ENCODE measurements at places on chromosomes 4 and X.
A peak's percentile ranks its signal among the peaks of the same experiment; 100 is the strongest.

DNA sequence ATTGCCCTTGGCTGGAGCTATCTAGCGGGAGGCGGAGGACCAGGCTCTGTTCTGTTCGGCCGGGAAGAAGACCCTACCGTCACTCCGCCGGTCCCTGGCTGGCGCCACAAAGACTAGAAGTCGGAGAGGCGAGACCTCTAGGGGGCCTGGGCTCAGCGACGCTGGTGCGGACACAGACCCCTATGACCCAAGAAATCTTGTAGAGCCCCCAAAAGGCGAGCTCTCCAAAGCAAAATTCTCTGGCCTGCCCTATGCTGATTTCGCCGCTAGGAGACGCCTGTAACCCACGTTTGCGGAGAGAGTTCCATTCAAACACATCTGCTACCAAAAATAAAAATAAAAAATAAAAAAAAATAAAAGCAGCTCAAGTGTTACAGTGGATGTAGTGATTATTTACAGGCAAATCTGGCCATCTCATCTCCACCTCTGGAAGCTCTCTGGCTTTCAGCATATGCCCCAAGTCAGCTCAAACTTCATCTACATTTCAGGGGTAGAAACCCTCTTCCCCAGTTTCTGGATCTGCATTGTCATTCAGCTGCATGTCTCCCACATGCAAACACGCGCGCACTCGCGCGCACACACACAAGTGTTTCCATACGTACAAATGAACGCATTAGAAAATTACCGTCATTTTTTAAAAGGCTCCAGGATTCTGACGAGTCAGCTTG is 2.4 kb upstream of the PCDH10 start:
- no peak for DNase-seq

GRCh38 chr4:113840861-113841260 is 79.3 kb upstream of the CAMK2D start:
- DNase-seq, result no peak

GRCh38 chr4:158965226-158965625 is 137.7 kb upstream of the RAPGEF2 start:
- no peak for DNase-seq

DNA sequence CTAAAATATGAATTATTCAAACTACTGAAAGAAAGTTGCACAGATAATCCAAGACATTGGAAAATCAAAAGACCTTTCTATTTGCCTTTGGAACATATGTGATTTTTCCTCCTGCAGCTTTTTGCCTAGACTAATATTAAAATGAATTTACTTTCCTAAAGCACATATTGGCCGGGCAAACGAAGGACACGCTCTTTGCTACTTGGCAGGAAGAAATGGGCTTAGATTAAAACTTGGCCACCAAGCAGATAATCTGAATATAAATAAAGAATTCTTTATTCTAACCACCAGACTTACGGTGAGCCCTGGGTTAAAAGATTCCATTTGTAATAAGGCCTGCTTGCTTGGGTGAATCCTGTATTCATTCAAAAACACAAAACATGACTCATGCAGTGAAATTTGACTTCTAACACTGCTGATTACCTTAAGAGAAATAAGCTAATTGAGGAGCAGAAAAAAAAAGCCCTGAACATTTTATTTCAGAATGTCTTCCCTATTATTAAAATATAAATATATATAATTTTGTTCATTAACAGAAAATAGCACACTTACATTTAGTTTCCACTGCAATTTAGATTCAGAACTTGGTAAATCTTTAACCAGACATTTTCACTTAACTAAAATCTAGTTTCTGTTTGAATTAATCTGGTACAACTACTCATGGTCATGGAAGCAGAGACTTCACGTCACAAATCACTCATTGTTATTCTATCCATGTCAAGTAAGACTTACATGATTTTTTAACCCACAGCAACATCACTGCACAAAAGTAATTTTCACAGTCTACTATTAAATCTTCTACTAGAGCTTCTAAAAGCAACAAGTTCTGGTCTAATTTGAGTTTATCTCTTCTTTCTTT is 116.1 kb upstream of the PLAC1 start:
- DNase-seq, result no peak

- no peak for DNase-seq
These were observed 6.3 kb downstream of the CYTL1 start for GRCh38 chr4:5012958-5013357.

- DNase-seq, result no peak
These were observed 11.7 kb downstream of the PROM1 start for GRCh38 chr4:16072168-16072567.

GRCh38 chrX:82384401-82384800 is 1123.7 kb upstream of the POU3F4 start:
- DNase-seq, result no peak

DNA sequence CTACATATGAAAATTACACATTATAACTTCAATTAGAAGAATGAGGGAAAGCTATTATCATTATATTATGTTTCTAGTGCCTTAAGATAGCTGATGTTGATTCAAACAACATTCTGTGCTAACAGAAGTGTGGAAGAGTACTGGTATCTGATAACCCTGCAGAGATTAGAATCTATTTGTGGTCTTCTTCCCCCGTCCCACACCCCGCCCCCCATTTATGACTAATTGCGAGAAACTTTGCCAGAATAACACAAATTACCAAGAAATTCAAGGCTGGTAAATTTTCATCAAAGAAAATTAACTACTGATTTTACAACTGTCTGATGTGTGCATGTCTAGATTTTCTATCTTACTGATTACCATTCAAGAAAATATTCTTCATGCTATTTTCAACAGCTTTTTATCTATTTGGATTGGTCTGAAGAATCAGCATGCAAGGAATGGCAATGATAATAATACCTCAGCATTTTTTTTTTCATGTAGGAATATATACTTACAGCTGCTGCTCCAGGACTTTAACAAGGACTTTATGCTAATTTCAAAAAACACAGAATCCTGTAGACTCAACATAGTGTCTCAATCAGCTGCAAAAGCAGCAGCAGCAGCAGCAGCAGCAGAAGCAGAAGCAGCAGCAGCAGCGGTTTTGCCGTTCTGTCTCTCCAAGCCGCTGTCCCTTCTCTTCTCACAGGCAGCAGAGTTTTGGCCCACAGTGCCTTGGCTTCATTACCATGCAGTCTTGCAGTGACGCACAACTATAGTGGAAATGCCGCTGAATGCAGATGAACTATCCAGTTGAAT is 126.7 kb downstream of the FRYL start:
- DNase-seq, result peak; percentile 52

- DNase-seq, result no peak
These were observed 27.0 kb upstream of the CD38 start for GRCh38 chr4:15751153-15751552.

DNA sequence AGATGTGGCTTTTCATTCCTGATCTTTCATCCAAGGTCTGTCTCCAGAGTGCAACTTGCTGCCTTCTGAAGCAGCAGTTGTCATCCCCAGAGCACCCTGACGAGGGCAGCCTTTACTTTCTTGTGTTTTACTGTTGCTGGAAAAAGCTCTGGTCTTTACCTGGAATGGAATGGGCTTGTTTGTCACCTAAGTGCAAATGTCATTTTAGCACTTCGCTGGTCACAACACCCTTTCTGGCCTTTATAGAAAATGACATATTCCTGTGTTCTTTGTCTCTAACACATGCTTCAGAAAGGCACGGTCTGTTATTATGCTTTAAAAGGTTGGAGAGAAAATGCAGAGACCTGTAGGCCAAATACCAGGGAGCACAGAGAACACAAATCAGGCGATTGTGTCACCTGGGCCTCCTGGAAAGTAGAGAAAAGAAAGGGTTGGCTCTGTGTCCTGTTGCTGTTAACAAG is 332.7 kb upstream of the IGFBP7 start:
- no peak for DNase-seq

GRCh38 chr4:105909787-105910281 is 14.6 kb downstream of the NPNT start:
- DNase-seq, result no peak

- DNase-seq, result no peak
These were observed 24.5 kb downstream of the RUFY3 start for GRCh38 chr4:70746179-70746839.

GRCh38 chrX:71622576-71623450 is 4.5 kb upstream of the CXCR3 start:
- peak; percentile 55 for DNase-seq

GRCh38 chr4:74376888-74377483 is 12.0 kb downstream of the EREG start:
- no peak for DNase-seq

DNA sequence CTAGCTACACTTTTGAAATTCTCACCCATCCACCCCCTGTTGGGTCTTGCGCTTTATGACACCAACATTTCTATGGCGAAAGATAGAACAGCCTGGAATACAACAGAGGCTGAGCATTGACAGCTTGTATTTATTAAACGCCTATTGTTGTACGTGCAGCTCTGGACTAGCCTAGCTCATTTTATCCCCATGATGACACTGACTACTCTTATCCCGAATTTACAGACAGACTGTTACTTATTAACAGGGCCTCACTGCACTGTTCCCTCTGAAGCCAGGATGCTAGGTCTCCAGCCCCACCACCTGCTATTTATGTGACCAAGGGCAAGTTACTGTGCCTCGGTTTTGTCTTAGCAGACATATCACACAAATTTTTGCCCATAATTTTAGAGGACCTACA is 1.0 kb upstream of the RFC1 start:
- no peak for DNase-seq

DNA sequence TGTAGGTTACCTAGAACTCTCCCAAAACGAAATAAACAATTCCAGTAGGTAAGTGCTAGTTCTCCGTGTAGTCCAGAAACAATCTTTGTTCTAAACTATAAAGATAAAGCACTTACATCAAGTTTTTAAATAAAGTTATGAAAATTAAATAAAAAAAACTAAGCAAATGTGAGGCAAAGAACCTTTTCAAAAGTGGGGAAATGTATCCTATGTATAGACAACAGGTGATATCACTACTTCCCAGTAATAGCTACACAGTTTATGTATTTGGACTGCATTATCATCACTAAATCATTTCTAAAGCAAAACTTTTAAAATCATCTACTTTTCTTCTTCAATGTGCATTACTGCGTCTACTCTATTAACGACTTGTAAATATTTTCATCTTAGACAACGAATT is 2.0 kb downstream of the YTHDC1 start:
- no peak for DNase-seq

GRCh38 chrX:41923978-41924683 is 777 bp upstream of the CASK start:
- no peak for DNase-seq

DNA sequence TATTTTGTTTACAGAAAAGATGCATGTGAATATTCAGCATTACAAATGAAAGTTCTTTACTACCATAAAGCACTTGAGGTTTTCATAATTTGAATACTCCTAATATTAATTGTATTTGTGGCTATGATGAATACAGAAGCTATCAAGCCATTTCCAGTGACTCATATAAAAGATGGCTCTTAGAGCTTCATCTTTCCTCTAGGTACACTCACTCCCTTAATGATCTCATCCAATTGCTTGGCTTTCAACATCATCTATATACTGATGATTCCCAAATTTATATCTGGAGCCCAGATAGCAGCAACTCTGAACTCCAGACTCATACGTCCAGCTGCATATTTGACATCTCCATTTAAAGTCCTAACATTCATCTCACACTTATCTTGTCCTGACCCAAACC is 183.4 kb upstream of the FAM241A start:
- no peak for DNase-seq

- no peak for DNase-seq
These were observed 38.6 kb downstream of the NSUN7 start for GRCh38 chr4:40788331-40788730.

- no peak for DNase-seq
These were observed 9.7 kb downstream of the JADE1 start for GRCh38 chr4:128819082-128819742.

DNA sequence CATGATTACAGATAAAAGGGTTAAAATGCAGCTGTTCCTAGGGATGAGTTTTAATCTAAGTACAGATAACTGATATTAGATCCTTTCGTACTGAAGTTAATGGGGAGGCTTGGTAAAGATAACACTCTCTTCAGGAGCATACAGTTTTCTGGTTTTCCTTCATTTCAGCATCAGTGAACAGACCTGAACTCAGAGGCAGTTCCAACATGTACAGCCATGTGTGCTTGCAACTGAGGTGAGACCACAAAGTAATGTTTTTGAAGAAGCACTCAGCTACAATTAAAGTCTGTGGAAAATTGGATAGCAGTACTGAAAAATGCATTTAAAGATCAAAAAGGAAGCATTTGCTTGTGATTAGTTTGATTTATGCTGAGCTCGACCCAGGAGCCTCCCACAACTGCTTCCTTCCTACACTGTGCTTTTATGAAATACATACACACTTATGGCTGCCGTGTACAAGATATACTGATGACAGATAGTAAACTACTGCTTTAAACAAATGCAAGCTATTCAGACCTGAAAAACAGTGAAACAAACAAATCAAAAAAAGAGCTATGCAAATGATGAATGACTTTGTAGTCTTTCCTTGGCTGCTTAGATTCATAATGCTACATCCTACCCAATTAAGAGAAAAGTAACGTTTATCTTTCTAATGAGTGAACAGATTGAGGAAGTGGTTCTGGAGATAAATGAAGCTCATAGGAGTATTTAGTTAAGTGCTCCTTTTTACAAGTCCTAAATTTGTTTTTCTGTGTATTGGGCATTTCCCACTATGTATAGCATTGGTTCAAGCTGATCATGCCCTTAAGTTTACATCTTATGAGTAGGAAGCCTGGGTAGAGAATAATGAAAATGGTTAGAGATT is 68.4 kb downstream of the PDLIM5 start:
- DNase-seq, result no peak

DNA sequence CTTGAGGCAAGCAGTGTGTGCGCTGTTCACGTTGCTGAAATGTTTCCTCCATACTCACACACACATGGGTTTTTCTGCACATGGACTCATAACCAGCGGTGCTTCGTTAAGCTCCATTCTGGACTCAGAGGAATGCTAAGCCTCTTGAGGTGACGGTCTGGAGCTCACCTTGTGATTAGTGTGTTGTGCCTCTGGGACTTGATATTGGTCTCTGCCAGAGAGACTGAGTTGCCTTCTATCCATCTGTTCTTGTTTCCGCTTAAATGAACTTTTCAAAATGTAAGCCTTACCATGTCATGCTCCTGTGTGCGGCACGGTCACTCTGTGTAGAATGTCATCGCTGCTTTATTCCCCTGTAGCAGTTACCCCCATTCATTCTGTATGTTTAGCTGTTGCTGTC is 42.5 kb downstream of the ADD1 start:
- DNase-seq, result no peak

GRCh38 chr4:76955182-76955581 is 5.6 kb downstream of the SEPTIN11 start:
- DNase-seq, result no peak

DNA sequence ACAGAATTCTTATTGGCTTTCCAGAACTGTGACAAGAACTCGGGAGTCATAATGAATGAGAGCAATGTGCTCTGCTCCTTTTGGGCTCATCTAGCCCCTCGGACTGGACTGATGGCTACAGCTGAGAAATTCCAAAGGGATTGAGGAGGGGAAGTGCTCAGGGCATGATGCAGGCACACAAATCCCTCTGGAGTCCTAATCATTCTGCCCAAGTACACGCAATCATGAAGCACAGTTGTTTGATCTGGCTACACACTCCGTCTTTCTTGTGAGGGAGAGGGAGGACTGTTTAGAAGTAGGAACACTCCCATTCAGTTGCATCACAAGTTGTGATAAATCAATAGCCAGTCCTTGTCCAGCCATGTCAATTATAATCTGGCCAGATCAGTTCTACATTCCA is 237.5 kb downstream of the COL25A1 start:
- no peak for DNase-seq

All from activated T-cell treated with anti-CD3 and anti-CD28 coated beads for 24 hours (primary cell).